ENCODE measurements at places on chromosomes 3 and 15.
A peak's percentile ranks its signal among the peaks of the same experiment; 100 is the strongest.

DNA sequence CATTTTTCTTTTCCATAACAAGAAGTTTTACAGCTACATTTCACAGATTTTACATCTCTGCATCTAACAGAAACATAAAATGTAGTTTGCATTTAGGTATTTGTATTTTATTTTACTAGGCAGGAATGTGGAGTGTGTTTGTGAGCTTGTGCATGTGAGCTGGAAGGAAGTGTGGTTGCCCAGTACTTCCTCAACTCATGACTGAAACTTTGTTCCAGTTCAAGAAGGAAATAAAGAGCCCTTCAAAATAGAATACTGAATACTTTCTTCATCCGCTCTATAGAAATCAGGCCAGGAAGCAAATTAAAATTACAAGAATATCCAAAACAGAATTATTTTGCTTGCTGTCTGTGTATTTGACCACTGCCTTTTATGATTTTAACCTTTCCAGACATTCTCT lies 81.3 kb downstream of the CHL1 start:
- H3K36me3 ChIP-seq, result no peaks in the 10 kb centered on the region
- H3K27ac ChIP-seq, result no peak overlapping the region
- H3K27me3 ChIP-seq, result no peaks in the 10 kb centered on the region
- no peak for DNase-seq
- H3K4me3 ChIP-seq, result no peak overlapping the region
- peaks cover 6% of the 10 kb centered on the region for H3K4me1 ChIP-seq

DNA sequence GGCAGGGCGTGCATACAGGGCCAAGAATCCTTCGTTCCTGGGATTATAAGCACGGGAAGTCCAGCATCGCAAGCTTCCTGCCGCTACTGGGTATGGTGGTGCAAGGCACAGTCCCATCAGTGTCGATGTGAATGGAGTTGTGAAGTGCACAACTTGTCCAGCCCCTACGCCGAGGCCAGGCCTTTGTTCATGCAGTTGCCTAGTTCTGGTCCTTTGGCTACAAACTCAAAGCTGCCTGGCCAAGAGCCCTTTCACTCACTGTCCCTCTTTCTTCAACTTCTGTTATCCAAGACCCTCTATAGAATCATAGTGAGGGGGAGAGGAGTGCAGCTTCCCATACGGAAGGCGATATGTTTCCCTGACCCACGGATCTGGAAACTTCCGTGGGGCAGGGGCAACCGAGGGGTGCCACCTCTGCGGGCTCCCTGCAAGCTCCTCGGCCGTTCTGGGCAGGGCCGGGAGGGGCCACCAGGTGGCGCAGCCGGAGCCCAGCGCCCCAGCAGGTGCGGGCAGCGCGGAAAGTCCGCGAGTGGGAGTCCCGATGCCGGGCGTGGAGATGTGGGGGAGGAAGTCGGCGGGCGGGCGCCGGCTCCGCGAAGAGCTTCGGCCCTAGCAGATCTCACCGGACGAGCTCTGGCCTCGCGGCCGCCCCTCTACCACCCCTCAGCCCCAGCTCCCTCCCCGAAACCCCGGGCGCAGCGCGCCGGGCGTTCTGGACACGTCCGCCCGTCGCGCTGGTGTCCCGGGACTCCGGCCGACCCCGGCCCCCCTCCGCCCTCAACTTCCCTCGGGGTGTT lies 693 bp downstream of the RASGRP1 start:
- H3K27ac ChIP-seq, result no peak overlapping the region
- H3K27me3 ChIP-seq, result no peaks in the 10 kb centered on the region
- H3K36me3 ChIP-seq, result no peaks in the 10 kb centered on the region
- DNase-seq, result peak; percentile 80

DNA sequence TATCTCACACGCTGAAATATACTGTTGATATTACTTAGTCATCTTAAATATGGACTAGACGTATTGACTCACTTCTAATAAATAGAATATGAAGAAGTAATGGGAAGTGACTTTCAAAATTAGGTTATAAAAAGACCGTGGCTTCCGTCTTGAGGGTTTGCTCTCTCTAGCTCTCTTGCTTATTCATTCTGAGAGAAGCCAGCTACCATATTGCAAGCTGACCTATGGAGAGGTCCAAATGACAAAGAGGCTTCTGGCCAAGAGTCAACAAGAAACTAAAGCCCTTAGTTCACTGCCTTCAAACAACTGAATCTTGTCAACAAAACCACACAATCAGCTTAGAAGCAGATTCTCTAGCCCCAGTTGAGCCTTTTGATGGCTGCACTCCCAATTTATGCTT lies 46.1 kb downstream of the SLC9C1 start:
- H3K27ac ChIP-seq, result no peak overlapping the region
- no peaks in the 10 kb centered on the region for H3K4me1 ChIP-seq
- no peak for DNase-seq
- H3K4me3 ChIP-seq, result no peak overlapping the region
- no peaks in the 10 kb centered on the region for H3K27me3 ChIP-seq

- H3K4me3 ChIP-seq, result no peak overlapping the region
- H3K27me3 ChIP-seq, result no peaks in the 10 kb centered on the region
Measured at GRCh38 chr3:126983276-126983652, 349 bp downstream of the PLXNA1 start.

DNA sequence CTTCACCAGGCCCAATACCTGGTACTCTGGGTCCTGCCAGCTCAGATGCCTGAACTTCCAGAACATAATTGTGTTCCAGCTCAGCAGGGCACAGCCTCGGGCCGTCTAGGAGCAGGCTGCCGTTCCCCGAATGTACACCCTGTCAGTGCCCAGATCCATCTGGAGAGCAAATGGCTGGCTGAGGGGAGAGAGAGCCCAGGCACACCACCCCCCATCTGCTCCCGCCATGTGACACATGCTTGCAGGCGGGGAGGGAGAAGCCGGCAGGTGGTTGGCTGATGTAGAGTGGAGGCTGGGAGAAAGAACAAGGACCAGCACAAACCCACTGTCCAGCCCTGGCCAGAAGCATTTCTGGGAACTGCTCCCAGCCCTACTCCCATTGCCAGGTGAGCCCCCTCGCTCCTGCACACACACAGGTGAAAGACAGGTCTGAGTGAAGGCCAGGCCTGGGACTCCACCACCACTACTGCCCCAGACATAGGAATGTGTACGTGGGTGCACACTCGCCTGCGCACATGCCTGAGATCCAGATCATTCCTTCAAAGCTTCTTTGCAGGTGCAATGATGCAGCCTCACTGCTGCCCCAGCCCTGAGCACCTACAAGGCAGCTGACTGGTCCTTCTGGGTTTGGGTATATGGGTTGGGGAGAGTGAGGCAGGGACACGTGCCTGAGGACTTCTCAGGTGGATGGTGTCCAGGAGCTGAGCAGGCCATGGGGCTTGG lies 53.5 kb downstream of the SEMA5B start:
- H3K27me3 ChIP-seq, result no peaks in the 10 kb centered on the region
- peaks cover 19% of the 10 kb centered on the region for H3K4me1 ChIP-seq
- H3K36me3 ChIP-seq, result no peaks in the 10 kb centered on the region
- H3K4me3 ChIP-seq, result no peak overlapping the region

- H3K27me3 ChIP-seq, result no peaks in the 10 kb centered on the region
- H3K4me3 ChIP-seq, result peak overlapping the region; percentile 70
- peak overlapping the region; percentile 86 for H3K27ac ChIP-seq
- peak; percentile 97 for DNase-seq
Measured at GRCh38 chr15:63048115-63048775, 5.7 kb downstream of the TPM1 start.

- H3K27me3 ChIP-seq, result no peaks in the 10 kb centered on the region
- no peaks in the 10 kb centered on the region for H3K36me3 ChIP-seq
- no peak overlapping the region for H3K27ac ChIP-seq
- no peak for DNase-seq
- no peak overlapping the region for H3K4me3 ChIP-seq
- peaks cover 7% of the 10 kb centered on the region for H3K4me1 ChIP-seq
Measured at GRCh38 chr3:5309171-5309570, 121.7 kb downstream of the EDEM1 start.

GRCh38 chr3:46675426-46675825 lies 18.1 kb downstream of the ALS2CL start:
- H3K4me1 ChIP-seq, result no peaks in the 10 kb centered on the region
- no peaks in the 10 kb centered on the region for H3K27me3 ChIP-seq
- DNase-seq, result peak; percentile 16
- H3K27ac ChIP-seq, result no peak overlapping the region
- H3K4me3 ChIP-seq, result no peak overlapping the region

- no peaks in the 10 kb centered on the region for H3K36me3 ChIP-seq
- peak overlapping the region; percentile 76 for H3K4me3 ChIP-seq
- no peak for DNase-seq
- no peaks in the 10 kb centered on the region for H3K27me3 ChIP-seq
- H3K27ac ChIP-seq, result peak overlapping the region; percentile 52
Measured at GRCh38 chr3:115099134-115099985, 47.7 kb downstream of the ZBTB20 start.

GRCh38 chr3:22007368-22007767 lies 256.4 kb upstream of the ZNF385D start:
- H3K27ac ChIP-seq, result no peak overlapping the region
- H3K4me1 ChIP-seq, result no peaks in the 10 kb centered on the region
- no peak for DNase-seq
- no peak overlapping the region for H3K4me3 ChIP-seq
- H3K27me3 ChIP-seq, result no peaks in the 10 kb centered on the region

DNA sequence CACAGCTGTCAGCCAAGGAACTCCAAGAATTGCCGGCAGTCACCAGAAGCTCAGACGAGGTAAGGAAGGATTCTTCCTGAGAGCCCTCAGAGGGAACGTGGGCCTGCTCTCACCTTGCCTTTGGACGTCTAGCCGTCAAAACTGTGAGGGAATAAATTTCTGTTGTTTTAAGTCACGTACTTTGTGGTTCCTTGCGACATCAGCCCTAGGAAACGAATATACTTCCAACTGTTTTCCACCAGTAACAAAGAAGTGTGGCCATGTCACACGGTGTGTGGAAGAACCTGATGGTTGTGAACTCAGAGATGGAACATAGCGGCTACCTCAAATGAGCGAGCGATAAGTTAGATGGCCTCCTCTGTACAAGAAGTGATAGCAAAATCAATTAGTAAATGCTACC lies 41.0 kb upstream of the B3GNT5 start:
- H3K4me3 ChIP-seq, result no peak overlapping the region
- no peak for DNase-seq
- H3K27ac ChIP-seq, result no peak overlapping the region
- H3K27me3 ChIP-seq, result no peaks in the 10 kb centered on the region
- no peaks in the 10 kb centered on the region for H3K4me1 ChIP-seq

- H3K36me3 ChIP-seq, result no peaks in the 10 kb centered on the region
- H3K4me3 ChIP-seq, result no peak overlapping the region
- DNase-seq, result no peak
- no peak overlapping the region for H3K27ac ChIP-seq
- H3K27me3 ChIP-seq, result no peaks in the 10 kb centered on the region
Measured at GRCh38 chr15:70147778-70148177, 50.1 kb upstream of the TLE3 start.

- H3K36me3 ChIP-seq, result no peaks in the 10 kb centered on the region
- DNase-seq, result peak; percentile 19
- no peaks in the 10 kb centered on the region for H3K27me3 ChIP-seq
- H3K4me3 ChIP-seq, result no peak overlapping the region
- no peaks in the 10 kb centered on the region for H3K4me1 ChIP-seq
- no peak overlapping the region for H3K27ac ChIP-seq
Measured at GRCh38 chr3:102037209-102037608, 187.9 kb downstream of the NFKBIZ start.

GRCh38 chr15:29589416-29589815 lies 232.9 kb downstream of the TJP1 start:
- DNase-seq, result no peak
- no peak overlapping the region for H3K27ac ChIP-seq

GRCh38 chr3:127403795-127404194 lies 115.9 kb upstream of the PRR20G start:
- H3K4me3 ChIP-seq, result no peak overlapping the region
- no peak overlapping the region for H3K27ac ChIP-seq
- no peak for DNase-seq
- H3K4me1 ChIP-seq, result no peaks in the 10 kb centered on the region
- no peaks in the 10 kb centered on the region for H3K36me3 ChIP-seq

- H3K4me3 ChIP-seq, result no peak overlapping the region
- H3K4me1 ChIP-seq, result no peaks in the 10 kb centered on the region
- no peak overlapping the region for H3K27ac ChIP-seq
- DNase-seq, result no peak
- H3K36me3 ChIP-seq, result no peaks in the 10 kb centered on the region
Measured at GRCh38 chr3:94024385-94024784, 4.0 kb downstream of the STX19 start.

- H3K4me1 ChIP-seq, result no peaks in the 10 kb centered on the region
- no peak for DNase-seq
- peaks cover under 1% of the 10 kb centered on the region for H3K27me3 ChIP-seq
Measured at GRCh38 chr15:80259942-80260510, 8.0 kb upstream of the CTXND1 start.

- no peak overlapping the region for H3K27ac ChIP-seq
- H3K36me3 ChIP-seq, result no peaks in the 10 kb centered on the region
- DNase-seq, result no peak
- no peak overlapping the region for H3K4me3 ChIP-seq
- H3K4me1 ChIP-seq, result no peaks in the 10 kb centered on the region
Measured at GRCh38 chr3:185210621-185211142, 43.2 kb downstream of the EHHADH start.

DNA sequence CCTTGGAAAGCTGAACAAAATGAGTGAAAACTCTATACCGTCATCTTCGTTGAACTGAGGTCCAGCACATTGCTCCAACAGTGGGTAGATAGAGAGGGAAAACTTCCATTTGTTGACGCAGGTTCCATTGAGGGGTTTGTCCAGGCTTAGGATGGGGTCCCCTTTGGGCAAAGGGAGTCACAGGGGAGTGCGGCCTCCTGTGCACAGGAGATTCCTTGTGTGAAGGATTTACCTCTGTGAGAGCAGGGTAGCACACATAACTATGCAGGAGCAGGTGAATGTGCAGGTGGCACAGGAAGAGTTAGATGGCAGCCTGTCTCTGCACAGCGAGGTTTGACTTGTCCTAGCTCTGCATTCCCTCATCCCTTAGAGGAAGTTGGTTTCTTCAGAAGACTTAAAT lies 139.3 kb downstream of the SNRPN start:
- H3K27me3 ChIP-seq, result no peaks in the 10 kb centered on the region
- H3K36me3 ChIP-seq, result peaks cover 82% of the 10 kb centered on the region
- H3K27ac ChIP-seq, result no peak overlapping the region
- no peak overlapping the region for H3K4me3 ChIP-seq

DNA sequence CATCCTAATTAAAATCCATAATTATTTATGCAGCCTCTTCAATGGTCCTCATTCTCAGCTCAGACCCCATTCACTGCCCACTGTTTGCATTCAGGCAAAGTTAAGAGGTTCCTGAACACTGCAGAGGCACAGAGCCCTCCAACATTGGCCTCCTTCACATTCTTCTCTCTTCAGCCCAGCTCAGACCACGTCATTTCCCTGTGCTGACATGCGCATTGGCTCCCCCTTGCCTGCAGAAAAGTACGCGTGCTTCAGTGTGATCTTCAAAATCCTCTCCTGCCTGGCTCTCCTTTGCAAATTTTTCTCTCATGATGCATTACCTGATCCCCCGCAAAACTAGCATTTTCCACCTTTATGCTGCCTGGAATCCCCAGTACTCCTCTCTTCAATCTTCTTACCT lies 552.3 kb downstream of the NTRK3 start:
- H3K27ac ChIP-seq, result no peak overlapping the region
- no peaks in the 10 kb centered on the region for H3K4me1 ChIP-seq
- DNase-seq, result no peak
- no peaks in the 10 kb centered on the region for H3K27me3 ChIP-seq
- H3K4me3 ChIP-seq, result no peak overlapping the region
- no peaks in the 10 kb centered on the region for H3K36me3 ChIP-seq
